GM20000 (cell line): ENCODE measurements at places on chromosomes 6 and 20.

DNA sequence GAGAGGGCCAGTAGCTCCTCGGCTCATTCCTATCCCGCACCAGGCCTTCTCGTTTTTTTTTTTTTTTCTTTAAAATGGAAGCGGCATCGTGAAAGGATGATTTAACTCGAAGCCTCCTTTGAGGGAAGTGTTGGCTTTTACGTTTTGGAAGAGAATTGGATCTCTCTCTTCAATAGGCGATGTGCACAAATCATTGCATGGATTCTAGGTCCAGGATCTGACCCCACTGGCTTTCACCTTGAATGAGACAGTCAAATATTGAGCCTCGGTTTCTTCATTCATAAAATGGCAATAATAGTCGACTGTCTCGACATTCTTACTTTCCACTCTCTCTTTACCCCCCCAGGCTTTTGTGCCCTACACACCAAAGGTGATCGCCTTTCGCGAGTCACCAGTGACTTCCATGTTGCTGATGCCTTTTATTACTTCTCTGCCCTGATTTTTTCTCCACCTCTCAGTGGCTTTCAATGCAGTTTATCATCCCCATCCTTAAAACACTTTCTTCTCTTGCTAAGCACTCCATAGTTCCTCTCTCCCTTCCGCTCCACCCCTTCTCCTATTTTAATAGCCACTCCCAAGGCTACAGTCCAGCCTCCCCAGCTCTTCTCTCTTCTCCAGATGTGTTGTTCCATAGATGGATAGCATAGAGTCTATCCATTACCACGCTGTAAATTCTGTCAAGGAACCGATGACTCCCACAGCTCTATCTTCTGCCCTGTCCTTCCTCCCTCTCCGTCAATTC is 473 bp upstream of the DTNBP1 start:
- DNase-seq = no peak

DNA sequence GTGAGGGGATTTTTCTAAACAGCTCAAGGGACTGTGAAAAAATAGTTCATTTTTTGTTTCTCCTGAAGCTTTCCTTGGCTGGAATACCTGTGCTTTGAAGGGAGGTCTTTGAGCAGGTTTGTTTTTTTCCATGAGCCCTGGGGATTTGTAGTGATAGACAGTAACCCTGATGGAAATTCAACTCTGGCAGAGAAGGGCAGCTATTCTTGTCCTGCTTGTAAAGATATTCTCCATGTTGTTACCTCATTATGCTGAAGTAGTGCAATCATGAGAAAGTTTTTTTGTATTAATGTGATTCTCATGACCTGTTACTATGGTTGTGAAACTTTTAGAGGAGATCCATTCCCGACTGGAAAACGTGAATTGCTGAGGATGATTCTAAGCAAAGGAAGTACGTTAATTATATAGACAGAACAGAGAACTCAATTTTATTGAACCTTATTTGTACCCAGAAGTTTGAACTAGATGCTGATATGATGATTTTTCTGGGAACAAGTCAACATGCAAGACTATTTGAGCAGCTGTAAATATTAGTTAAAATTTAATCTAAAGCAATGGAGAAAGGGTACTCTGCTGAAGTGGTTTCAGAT is 12.5 kb downstream of the UTRN start:
- no peak for DNase-seq

DNA sequence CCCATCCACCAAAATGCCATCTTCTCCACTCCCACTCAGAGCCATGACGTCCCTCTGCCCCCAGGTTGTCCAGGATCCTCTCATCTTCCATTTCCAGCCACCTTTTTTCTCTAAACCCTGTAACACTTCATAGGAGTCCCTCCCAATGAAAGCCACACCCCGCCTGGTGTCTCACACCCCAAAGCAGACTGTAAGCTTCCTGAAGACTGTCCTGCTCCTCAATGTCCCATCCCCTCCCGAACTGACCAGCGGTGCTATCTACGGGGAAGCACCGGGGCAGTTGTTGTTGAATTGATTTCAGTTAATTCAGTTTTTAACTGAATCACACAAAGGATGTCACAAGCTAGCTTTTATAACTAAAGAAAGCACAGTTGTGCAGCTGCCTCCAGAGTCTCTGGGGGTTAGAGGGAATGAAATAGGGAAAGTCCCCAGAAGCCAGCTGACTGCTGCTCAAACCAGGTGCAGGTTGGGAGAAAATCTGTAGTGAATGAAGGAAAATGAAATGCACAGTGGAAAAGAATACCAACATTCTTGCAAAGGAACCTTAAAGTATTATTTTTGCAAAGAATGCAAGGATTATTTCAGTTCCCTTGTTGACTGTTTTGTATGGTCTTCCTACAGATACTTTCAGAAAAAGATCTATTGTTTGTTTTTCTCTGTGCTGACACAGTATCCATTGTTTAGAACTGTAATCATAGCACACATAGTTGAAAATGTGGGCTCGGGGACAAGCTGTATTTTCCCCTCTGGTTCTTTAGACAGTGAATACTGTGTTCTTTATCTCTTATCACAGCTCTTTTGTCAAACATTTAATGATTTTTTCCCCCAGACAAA is 222.6 kb upstream of the QKI start:
- no peak for DNase-seq

DNA sequence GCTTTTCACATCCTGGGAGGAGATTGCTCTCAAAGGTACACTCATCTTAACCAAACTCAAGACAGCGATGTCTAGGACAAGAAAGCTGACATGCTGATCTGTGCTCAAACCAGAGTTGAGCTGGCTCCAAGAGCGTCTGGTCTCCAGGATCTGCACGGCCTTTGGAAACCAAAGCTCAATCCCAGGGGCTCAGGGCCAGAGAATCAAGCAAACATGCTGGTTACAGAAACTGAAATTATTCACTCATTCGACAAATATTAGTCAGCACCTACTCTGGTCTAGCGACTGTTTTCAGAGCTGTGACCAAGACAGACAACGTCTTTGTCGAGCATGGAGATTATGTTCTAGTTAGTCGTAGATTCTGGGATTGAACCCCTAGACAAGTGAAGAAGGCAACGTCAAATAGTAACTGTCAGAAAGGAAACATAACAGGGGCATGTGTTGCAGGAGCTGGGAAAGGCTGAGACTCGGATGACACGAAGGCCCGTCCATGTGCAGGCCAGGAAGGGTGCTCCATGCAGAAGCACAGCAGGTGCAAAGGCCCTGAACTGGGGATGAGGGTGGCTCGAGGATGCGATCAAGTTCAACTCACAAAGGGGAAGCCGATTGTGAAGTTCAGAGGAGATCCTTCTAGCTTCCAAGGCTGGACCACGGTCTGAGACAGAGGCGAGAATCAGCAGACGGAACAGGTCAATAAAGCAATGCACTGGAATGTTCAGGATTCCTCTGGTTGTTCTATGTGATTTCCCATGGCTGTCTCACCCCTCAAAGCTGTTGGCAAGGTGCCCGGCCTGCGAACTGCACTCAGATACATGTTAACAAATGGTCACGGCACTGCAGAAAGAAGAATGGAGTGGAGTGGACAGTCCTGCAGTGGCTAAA is 12.5 kb upstream of the PCK1 start:
- no peak for DNase-seq

DNA sequence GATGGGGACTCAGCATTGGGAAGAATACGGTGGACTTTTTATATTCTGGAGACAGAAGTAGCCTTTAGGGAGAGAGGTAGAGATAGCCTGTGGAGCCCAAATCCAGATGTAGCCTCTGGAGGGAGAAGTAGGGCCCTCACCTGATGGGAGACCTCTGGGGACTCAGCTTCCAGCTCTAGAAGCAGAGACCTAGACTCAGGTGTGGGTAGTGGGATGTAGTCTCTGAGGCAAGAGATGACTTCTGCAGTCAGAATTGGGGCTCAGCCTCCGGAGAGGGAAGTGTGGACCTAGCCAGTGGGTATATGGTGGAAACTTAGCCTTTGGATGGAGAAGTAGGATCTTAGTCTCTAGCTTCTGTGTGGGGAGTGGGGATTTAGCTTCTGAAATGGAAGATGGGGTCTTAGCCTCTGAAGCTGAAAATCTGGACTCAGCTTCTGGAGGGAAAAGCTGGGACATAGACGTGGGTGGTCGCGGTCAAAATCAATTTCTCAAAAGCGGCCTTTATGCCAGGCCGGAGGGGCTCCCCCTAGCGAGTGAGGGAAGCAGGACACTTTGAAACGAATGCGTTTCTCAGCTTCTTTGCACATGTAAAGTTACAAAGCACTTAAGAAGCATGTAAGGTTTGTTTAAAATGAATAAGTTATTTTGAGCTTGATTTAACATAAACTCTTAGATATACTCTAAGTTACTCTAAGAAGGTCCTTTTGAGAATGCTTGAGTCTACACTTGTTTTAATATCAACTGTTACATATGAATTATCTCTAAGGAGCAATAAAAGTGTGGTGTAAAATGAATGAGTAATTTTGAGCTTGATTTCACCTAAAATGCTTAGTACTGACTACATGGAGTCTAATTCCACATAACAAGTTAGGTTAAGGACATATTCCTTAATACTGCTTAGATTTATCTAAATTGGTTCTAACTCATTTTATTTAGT is 12.9 kb upstream of the ZNF343 start:
- DNase-seq = peak; percentile 57

DNA sequence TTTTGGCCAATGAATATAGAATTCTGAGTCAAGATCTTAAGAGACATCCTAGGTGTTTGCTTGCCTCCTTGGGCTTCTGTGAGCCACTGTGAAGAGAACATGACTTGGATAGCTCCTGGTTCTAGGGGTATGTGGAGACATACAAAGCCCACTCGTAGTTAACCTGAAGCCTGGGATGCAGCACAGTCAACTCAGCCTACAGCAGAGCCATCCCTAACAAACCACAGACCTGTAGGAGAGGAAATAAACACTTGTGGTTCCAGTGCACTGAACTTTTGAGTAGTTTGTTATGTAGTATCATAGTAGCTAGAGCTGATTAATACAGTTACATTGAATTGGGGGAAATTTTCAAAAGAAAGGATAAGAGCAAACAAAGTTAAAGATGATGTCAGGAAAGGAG is 474.4 kb upstream of the HSF2 start:
- DNase-seq = no peak

- DNase-seq = no peak
Measured at GRCh38 chr6:130518588-130518987, 152.8 kb downstream of the TMEM200A start.

DNA sequence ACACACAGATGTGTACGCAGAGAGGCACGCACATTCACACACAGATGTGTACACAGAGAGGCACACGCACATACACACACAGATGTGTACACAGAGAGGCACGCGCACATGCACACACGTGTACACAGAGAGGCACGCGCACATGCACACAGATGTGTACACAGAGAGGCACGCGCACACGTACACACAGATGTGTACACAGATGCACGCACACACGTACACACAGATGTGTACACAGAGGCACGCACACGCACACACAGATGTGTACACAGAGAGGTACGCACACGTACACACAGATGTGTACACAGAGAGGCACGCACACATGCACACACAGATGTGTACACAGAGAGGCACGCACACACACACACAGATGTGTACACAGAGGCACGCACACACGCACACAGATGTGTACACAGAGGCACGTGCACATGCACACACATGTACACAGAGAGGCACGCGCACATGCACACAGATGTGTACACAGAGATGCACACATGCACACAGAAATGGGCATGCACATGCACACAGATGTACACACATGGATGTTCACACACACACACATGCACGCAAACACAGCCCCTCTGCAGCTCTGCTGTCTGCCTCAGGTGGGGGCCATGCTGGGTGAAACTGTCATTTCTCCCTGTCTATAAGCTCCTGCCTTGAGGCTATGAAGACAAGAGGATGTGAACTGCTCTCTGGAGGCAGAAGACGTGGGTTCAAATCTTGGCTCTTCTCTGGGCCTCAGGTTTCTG is 14.3 kb upstream of the MYT1 start:
- no peak for DNase-seq

- DNase-seq = no peak
Measured at GRCh38 chr6:43779852-43780236, 9.8 kb downstream of the VEGFA start.

- no peak for DNase-seq
Measured at GRCh38 chr6:43600595-43600994, 24.6 kb downstream of the POLH start.

- peak; percentile 74 for DNase-seq
Measured at GRCh38 chr6:111011360-111012142, 29.7 kb downstream of the RPF2 start.

GRCh38 chr20:37303637-37304036 is 14.2 kb downstream of the MANBAL start:
- DNase-seq = no peak

DNA sequence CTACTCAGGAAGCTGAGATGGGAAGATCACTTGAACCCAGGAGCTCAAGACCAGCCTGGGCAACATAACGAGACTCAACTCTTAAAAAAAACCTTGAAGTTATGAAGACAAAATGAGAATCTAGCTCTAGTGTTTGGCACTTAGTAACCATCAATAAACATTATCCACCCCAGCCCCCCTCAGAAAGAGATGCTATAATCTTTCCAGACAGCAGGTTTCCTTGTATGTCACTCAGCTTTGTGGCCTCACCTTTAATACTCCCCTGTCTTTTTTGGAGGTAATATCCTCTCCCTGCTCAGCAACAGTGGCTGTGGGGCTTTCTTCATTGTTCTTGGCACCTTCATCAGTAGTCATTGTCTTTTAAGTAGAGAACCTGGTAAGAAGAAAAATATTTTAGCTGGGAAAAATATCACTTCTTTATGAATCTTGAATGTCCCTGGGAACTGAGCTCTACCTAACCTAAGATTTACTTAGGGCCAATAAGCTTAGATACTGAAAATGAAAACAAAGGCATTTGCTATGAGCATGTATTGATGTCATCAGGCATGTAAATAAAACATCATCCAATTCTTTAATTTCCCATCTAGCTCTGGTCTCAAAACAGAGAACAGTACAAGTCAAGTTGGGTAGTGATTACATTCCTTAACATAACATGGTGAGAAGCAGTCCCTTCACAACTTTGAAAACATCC is 46.1 kb downstream of the FKBP5 start:
- no peak for DNase-seq

DNA sequence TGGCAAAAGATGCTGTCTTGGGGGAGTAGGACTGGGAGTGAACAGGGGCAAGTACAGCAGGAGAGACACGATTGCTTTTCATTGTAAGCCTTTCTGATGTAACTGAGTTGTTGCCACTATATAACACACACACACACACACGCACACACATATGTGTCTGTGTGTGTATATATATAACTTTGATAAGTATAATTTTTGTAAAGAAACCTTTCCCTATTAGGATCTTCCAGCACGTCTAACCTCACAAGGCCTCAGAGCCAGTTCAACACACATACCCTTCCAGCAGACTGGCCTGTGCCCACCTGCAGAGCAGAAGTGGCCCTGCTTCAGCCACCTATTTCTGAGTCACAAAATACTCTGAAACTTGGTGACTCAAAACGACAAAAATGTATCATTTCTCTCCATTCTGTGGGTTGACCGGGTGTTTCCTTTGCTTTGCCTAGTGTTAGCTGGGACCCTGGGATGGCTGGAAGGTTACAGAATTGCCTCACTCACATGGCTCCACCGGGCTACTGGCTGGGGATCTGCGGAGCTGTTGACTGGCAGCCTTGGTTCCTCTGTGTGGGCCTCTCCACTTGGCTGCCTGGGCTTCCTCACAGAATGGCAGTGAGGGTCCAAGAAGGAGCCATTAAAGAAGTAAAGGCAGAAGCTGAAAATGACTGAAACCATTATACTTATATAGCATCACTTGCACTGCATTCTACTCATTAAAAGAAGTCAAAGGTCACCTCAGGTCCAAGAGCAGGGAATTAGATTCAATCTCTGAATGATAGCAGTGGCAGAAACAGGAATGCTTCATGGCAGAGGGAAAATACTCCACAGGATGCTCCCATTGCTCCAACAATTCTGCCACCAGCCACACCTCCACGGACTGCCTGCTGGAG is 126.4 kb downstream of the BANF2 start:
- peak; percentile 81 for DNase-seq

- no peak for DNase-seq
Measured at GRCh38 chr6:142372348-142372747, 70.5 kb downstream of the ADGRG6 start.
